Omental fat pad (tissue), 4 donors: ENCODE measurements at places on chromosomes 3 and 15. TPM values are rescaled to one million over a fixed set of nuclear protein-coding genes. Genes with fewer than 3 reads are reported as not detected.

TRIM42 gene
- total RNA-seq, result not detected

GMPS gene
- 26.1 TPM for total RNA-seq

STRIT1 gene
- total RNA-seq, result not detected

- no peak for DNase-seq
Measured at GRCh38 chr3:45864760-45865519, 21.4 kb upstream of the CCR9 start.

DNA sequence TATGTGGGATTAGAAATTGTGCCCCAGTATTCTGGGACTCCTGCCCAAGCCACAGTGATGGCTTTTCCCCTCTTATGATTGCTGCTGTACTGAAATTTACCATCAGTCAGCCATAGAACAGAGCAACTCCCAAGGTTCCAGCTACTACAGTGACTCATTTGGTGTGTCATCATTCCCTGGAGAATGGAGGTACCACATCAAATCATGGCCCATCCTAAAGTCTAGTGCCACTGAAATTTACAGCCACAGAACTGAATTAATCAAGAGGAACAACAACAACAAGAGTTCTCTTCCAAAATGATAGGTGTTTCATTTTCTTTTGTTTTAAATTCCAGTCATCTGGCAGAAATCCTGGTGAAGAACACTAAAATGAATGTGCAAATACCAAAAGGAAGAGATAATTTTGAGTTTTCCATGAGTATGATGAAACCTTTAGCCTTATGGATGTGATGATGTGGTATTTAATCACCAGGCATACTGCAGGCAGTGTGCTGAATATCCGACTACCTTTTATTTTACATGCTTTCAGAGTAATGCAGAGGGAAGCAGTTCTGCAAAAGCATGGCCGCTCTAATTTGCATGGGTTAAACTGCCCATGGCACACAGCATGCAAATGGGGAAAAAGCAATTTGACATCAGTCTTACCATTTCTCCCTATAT is 75.6 kb upstream of the SLC2A2 start:
- no peak for DNase-seq

DNA sequence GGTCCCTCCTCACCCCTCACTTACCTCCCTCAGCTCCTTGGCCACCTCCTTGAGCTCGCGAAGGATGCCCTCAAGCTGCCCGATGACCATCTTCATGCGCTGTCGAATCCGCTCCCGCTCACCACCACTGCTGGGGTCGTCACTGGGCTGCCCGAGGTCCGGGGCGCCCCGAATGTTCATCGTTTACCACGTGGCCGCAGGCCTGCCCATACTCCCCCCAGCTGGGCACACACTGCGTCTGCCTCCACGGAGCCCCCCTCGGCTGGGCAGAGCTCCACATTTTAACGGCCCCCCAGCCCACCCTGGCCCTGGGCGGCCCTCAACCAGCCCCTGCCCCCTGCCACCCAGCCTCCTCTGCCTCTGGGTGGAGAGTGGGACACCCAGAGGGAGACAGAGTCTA is 2.2 kb downstream of the INSYN1 start:
- no peak for DNase-seq

DNA sequence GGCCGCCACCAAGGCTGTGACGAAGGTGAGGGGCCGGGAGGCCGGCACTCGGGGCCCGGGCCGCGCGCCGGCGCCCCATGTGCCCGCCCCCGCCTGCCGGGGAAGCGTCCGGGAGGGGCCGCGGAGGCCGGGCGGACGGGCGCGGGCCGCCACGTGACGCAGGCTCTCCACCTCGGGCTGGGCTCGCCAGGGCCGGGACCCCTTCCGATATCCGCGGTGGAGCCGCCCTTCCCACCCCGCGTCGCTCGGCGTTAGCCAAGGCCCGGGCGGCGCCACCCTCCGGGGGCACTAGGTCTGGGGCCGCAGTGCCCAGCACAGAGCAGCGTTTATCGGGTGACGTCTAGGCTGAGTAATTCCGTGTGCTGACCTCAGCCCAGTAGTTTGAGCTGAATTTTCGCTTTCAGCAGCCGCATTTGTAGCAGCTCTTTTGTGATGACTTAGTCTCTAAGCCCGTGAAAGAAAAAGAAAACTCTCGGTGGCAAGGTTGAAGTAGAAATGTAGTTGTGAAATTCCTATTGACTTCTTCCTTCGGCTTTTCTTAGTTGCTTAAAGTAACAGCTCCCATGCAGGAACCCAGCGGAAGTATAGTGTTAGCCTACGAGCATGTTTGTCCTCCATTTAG is 885 bp downstream of the CDV3 start:
- DNase-seq, result no peak

DNA sequence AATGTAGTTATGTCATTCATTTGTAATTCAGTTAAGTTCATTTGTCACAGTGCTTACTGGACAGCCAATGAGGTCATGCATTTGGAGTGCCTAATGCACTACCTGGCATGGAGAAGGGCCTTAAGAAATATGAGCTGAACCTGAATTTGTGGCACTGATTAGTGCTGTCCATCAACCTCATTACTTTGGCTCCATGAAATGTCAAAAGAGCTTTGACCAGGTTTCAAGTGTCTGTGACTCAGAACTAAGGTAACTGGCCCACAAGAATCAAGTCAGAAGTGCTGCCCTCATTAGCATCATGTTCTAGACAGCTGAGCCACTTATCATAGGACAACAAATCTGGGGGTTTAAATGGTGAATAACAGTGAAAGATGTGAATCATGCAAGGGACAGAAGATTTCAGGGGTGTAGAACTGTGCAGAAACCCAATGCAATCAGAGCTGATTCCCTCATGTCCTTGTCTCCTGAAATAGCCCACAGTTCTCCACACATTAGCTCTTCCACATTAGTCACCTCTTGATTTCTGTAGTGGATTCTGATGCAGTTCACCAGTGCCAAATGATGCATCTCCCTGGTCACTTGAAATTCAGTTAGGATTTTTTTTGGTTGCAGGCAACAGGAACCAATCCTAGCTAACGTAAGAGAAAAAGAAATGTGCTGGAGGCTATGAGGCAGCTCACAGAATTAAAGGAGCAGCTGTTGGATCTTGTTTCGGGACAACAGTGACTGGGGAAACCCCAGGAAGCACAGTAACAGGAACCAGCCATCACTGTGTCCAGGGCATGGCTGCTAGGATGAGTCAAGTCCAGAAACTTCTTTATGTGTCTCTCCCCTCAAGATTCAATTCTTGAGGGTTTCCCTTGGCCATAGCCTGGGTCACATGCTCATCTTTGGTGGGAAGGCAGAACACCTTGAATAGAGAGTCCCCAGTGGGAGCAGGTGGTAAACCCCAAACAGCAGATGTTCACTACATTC is 38.7 kb downstream of the CHST2 start:
- DNase-seq, result no peak

GRCh38 chr3:149701977-149702350 is 44.1 kb upstream of the WWTR1 start:
- no peak for DNase-seq
